Nephron progenitor cell (in vitro differentiated cells): ENCODE measurements at places on chromosomes 4 and X.

DNA sequence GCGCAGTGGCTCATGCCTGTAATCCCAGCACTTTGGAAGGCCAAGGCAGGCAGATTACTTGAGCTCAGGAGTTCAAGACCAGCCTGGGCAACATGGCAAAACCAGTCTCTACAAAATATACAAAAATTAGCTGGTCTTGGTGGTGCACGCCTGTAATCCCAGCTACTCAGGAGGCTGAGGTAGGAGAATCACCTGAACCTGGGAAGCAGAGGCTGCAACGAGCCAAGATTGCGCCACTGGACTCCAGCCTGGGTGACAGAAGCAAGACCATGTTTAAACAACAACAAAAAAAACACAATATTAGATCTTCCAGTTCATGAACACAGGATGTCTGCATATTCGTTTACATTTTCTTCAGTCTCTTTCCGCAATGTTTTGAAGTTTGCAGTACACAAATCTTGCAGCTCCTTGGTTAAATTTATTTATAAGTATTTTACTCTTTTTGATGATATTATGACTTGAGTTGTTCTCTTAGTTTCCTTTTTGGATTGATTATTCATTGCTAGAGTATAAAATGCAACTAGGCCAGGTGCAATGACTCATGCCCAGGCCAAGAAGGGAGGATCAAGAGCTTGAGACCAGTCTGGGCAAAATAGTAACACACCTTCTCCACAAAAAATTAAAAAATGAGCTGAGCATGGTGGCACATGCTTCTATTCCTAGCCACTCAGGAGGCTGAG is 30.4 kb upstream of the ABCG2 start:
- no peak for DNase-seq

DNA sequence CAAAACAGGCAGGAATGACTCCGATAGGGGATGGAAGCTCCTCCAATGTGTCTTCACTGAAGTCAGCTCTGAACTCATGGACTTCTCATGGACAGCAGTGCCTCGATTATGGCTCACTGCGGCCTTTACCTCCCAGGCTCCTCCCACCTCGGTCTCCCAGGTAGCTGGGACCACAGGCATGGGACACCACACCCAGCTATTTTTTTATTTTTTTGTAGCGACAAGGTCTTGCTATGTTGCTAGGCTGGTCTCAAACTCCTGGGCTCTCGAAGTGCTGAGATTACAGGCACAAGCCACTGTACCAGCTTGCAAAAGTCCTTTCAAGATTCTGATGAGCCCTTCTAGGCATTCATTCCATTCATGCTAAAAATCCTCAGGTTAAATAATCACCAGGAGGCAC is 181.5 kb downstream of the NSUN7 start:
- DNase-seq, result no peak

- no peak for DNase-seq
Measured at GRCh38 chr4:174483792-174484191, 38.5 kb downstream of the HPGD start.

DNA sequence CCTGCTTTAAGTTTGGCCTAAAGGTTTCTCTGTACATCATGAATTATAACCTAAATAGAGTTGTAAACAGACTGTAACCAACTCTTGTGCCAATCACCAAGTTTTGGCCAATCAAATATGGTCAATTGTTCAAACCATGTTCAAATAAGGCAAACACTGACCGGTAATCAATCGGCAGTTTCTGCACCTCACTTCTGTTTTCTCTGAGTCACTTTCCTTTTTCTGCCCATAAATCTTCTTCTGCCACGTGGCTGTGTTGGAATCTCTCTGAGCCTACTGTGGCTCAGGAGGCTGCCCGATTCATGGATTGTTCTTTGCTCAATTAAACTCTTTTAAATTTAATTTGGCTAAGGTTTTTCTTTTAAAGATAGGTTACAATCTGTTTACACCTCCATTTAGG is 16.5 kb upstream of the ENPP6 start:
- no peak for DNase-seq

DNA sequence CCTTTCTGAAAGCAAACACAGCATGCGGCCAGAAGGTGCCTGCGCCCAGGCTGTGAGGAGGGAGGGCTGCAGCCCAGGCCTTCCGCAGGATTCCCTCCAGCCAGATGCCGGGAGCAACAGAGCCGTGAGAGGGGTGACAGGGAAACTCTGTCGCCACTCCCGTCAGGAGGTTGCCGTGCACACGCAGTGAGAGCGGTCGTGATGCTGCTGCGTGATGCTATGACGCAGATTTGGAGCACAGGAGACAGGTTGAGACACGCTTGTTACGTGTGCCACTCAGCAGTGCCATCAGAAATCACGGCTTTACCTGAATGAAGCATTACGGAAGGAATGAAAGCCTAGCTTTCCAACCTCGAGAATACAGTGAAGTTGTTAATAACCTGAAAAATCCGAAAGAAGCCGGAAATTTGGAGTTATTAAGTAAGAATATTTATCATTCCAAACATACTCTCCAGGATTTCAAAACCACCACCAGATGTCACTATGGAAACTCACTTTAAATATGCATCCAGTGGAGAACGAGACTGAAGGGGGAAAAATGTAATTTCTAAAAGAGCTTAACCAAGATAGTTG is 54.4 kb downstream of the FAT1 start:
- DNase-seq, result no peak

DNA sequence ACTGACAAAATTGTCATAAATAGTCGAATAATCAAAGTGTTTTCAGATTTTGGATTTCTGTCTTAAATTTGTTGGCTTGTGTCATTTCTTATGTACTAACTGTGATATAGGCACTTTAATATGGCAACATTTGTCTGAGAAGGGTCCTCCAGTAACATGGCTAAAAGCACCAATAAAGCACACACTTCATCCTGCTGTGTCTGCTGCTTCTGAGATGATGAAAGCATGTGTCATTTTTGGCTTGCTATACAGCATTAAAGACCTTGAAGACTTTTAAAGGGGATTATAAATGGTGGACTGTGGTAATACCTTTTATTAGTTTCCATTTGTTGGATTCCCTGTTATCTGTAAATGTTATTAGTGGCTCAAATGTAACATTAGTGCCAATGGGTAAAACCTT is 551.8 kb upstream of the GRID2 start:
- DNase-seq, result no peak

- no peak for DNase-seq
Measured at GRCh38 chr4:74890341-74890740, 42.6 kb upstream of the PARM1 start.

GRCh38 chr4:95949136-95949765 is 109.4 kb downstream of the PDHA2 start:
- DNase-seq, result no peak

GRCh38 chr4:173525118-173526011 is 4.7 kb downstream of the HAND2 start:
- peak; percentile 41 for DNase-seq

DNA sequence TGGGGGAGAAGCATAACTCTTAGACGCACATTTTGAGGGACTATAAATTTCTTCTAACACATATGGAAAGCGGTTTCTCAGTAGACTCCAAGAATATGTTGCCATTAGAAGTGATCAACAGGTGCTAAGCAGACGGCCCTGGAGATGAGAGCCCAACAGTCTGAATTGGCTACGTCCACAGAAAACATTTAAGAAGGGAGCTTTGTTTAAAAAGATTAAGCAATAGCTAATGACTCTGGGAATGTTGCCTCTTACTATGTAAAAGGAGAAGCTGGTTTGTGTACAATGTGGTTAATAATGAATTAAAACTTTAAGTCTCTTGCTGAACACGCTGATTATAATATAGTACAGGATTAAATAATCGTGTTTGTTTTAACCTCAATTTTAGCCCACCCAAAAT is 399.5 kb downstream of the SMARCA1 start:
- DNase-seq, result no peak

DNA sequence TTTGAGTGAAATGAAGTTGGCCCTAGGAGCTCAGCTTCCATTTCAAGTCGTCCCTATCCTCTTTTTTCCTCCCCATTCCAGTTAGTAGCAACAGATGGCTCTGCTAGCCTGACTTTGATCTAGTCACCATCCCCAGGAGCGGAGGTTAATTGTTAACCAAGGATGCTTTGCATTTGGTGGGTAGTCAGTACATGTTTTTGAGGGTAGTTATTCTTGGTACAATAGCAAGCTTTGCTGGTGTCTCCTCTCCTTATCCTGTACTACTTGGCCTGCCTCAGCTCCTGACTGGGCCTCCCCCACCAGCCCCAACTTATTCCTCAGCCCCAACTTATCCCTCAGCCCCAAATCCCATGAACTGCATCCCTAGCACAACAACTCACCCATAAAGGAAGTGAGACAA is 14.8 kb upstream of the RTL5 start:
- DNase-seq, result no peak

- DNase-seq, result no peak
Measured at GRCh38 chr4:168183717-168184571, 91.6 kb downstream of the ANXA10 start.

DNA sequence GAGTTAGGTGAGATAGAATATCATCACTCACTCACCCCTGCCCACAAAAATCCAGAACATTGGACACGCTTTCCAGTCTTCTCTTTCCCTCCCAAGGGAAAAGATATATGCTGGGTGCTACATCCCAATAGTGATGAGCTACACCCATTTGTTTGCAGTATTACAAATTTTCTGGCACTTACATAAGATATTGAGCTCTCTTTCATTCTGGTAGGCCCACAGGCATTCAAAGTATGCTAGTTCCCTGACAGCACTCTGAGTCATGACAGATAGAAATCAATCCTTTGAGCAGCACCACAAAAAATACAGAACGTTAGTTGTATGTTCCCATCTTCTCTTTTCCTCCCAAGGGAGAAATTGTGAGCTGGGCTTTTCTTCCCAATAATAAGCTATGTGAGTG is 477.6 kb upstream of the GRID2 start:
- DNase-seq, result no peak

- DNase-seq, result no peak
Measured at GRCh38 chr4:108543359-108543968, 76.9 kb upstream of the RPL34 start.

- DNase-seq, result no peak
Measured at GRCh38 chr4:54281054-54281766, 52.1 kb downstream of the PDGFRA start.

DNA sequence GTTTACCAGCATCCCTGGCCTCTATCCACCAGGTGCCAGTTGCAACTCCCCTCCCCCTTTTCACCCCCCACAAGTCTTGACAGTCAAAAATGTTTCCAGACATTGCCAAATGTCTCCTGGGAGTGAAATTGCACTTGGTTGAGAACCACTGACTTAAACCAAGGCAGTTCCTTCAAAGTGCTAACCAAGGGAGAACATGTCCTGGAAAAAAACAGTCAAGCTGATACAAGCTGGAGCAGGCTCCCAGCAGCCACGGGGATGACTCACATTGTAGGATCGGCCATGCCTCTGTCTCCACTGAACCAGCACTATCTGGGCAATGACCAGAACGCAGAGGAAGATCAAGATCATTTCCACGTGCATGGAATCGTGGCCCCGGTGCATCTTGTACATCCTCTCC is 11.4 kb downstream of the RNF175 start:
- no peak for DNase-seq

DNA sequence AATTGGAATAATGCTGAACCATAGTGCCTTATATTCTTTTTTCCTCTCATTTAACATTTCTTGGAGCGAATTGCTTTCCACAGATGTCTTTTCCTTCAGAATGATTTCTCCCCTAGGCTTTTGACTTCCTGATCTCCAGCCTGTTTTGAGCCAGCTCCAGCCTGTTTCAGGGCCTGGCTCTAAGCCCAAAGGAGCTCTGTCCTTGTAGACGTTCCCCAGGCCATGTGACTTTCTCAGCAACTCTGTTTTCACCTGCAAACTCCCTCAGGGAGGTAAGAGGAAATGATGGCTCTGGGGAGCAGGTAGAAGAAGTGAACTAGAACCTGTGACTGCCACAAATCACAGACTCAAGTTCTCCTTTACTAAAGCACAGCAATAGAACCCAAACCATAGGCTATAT is 89.1 kb downstream of the AKAP4 start:
- DNase-seq, result no peak

GRCh38 chr4:48331577-48332330 is 9.6 kb upstream of the SLAIN2 start:
- no peak for DNase-seq

GRCh38 chr4:4269856-4270255 is 20.1 kb downstream of the LYAR start:
- no peak for DNase-seq

GRCh38 chr4:589219-589963 is 13.3 kb upstream of the TMEM271 start:
- DNase-seq, result no peak

- DNase-seq, result no peak
Measured at GRCh38 chr4:56803471-56803870, 18.0 kb downstream of the SPINK2 start.

DNA sequence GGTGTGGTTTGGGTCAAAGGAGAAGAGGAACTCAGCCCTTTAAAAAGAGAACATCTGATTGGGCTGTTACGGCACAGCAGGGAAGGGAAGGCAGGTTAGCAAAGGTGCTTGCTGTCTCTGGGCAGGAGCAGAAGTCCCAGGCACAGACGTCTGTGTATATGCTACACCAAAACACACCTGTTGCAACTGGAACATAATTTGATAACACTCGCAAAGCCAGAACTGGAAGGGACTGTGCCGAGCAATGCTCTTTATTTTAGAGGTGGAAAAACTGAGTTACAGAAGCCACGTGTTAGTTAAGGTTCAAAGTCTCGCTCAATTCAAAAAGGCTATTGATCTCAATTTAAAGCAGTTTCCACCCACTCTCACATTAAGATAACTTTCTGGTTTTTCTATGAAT is 2.2 kb upstream of the FAM114A1 start:
- no peak for DNase-seq

GRCh38 chr4:181181331-181181730 is 1061.9 kb upstream of the TENM3 start:
- DNase-seq, result no peak

GRCh38 chrX:54922547-54922946 is 1.9 kb downstream of the TRO start:
- no peak for DNase-seq

DNA sequence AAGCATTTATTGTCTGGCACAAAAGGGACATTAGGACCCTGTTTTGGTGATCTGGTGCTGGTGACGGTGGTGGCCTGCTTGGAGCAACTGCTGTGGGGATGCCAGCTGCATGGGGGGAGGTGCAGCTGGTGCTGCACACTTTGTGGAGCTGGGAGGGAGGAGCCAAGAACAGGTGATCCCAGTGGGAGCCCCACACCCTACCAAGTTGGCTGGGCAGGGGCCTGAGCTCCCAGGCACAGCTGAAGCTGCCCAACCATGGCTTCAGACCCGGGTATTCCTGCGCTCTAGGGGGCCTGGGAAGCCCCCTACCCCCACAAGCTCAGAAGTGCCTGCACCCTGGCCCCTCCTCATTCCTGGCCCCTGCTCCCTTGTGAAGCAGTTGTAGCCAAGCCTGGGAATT is 1512.5 kb downstream of the TECRL start:
- DNase-seq, result no peak

DNA sequence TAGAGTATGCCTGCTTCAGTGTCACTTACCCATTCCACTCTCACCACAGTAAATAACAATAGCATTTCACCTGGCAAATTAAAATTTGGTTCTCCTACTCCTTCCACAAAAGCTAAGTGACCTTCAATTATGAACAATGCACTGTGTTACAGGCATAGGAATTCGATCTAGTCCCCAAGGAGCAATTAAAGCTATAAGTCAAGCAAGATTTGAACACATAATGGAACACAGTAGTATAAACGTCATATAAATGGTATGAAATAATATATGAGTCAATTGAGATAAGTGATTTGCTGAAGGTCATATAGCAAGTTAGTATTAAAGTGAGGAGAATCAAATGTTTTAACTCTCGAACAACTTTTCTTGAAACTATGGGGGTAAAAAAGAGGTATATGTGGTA is 65.8 kb downstream of the ARAP2 start:
- DNase-seq, result no peak
